ENCODE measurements at places on chromosomes 13 and 19.

DNA sequence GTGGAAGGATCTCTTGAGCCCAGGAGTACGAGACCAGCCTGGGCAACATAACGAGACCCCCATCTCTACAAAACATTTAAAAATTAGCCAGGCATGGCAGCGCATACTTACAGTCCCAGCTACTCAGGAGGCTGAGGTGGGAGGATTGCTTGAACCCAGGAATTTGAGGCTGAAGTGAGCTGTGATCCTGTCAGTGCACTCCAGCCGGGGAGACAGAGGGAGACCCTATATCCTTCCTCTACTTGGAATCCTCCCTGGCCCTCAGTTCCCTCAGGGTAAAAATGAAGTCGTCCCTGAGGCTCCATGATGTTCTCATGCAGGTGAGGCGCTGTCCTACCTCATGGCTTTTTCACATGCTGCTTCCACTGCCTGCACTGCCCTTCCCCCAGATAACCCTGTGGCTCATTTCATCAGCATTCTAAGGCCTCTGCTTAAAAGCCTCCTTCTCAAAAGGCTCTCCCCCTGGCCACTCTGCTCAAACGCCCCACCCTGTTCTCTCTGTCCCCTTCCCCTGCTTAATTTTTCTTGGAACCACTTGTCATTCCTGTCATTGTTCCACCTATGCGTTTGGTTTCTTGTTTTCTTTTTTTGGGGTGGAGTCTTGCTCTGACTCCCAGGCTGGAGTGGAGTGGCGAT, 19.2 kb downstream of the DNM2 start:
- no peak for DNase-seq

- DNase-seq: no peak
Observed at GRCh38 chr13:29108068-29108786, 288.1 kb downstream of the MTUS2 start.

- no peak for DNase-seq
Observed at GRCh38 chr19:710767-711166, 2.0 kb downstream of the PALM start.

GRCh38 chr13:102317593-102317992, 84.3 kb downstream of the FGF14 start:
- DNase-seq: no peak

- DNase-seq: no peak
Observed at GRCh38 chr13:25248071-25248470, 39.2 kb downstream of the MTMR6 start.

DNA sequence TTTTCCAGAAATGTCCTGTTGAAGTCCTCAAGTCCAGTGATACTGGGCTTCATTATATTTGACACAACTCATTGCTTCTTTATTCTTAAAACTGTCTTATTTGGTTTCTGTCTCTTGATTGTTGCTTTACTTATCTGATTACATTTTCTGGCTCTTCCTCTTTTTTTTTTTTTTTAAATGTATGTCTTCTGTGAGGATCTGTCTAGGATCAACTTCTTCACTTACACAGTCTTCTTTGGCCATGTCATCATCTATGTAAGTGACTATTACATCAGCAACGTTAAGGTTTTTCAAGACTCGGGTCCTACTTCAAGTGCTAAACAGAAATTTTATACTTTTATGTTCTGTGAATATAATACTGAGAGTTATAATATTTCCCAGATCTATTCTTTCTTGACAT, 162.1 kb downstream of the PDS5B start:
- DNase-seq: no peak

- no peak for DNase-seq
Observed at GRCh38 chr13:99507054-99507453, 5.8 kb downstream of the TM9SF2 start.

DNA sequence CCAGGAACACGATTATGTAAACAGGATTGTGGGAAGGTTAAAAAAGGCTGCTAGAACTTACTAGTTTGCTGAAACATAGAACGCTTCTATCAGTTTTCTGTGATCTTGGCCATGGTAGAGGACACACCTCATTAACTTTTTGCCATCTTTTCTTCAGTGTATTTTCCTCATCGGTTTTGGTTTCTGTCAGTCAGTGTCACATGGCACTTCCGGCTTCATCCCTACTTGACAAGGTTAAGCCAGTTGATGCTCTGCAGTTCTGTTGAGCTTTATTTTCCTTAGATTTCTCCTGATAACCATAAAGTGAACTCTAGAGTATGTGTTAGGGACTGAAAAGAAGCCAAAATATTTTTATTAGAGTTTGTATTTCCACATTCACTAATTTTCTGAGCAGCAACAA, 147.5 kb downstream of the NDFIP2 start:
- DNase-seq: no peak

GRCh38 chr13:101845245-101846020, 393.0 kb downstream of the ITGBL1 start:
- no peak for DNase-seq

- DNase-seq: no peak
Observed at GRCh38 chr19:3784607-3785450, 1.4 kb downstream of the MATK start.

DNA sequence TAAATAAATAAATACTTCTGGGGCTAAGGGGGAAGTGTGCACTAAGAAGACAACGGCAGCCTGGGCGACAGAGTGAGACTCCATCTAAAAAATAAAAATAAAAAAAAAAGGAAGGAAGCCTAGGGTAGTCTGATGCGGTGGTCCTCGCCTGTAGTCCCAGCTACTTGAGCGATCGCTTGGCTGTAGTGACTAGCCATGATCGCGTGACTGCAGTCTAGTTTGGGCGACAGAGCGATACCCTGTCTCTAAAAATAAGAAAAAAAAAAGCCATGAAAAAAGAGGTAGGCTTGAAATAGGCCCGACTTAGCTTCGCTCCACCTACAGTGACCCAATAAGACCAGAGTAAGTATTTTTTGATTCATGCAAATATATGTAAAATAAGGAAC, 661 bp upstream of the BABAM1 start:
- DNase-seq: no peak

DNA sequence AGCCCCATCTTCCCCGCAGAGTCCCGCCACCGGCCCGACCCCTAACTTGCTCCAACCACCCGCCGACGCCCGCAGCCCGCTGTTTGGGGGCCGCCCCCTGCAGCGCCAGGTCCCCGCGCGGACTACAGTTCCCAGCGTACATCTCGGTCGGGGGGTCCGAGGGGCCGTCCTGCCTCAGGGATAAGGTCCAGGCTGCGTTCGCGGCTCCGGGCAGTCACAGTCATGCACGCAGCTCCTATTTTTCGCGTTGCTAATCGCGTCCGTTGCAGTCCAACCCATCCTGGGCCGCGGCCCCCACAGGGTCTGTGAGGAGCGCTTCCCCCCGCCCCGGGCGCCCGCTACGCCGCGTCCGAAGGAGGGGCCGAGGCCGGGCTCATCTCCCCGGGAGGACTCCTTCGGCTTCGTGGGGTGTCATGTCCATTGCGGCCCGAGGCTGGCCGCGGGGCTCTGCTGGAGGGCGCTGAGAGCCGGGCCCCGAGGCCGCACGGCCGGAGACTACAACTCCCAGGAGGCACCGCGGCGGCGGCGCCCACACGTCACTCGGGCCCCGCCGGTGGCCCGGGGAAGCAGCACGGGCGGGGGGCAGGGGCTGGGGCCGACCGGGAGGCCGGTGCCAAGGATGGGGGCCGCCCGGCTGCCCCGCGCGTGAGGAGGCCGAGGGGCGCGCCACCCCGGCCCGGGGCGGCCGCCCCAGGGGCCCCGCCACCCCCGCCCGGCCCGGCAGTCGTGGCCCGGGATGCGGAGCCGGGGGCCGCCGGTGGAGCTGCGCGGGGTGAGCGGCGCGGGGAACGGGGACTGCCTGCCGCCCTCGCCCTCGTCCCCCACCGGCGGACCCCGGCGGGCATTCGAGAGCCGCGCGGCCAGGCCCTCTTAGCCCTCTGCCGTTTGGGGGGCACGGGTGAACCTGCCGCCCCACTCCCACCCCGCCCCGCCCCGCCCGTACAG, at the start of gene MAP3K10:
Gene MAP3K10, plus strand, starts transcription at position 536 of the 945 bp plus-strand sequence. CDS start 606 bp downstream, outside the sequence.
- DNase-seq: peak; percentile 69

DNA sequence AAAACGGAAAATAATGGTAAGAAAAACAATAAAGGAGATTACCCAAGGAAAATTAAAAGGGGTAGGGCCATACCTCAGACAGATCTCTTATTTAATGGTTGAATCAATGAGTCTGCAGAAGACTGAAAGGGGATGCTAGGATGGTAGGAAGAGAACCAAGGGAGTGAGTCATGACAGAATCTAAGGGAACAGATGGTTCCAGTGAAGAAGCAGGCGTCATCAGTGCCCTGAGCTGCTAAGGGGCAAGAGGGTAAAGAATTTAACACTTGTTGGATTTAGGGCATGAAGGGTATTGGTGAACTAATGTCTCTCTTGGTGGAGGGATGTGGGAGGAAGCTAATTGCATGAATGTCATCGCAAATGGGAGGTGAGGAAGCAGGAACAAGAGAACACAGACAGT, 329.2 kb upstream of the TSHZ3 start:
- DNase-seq: no peak

DNA sequence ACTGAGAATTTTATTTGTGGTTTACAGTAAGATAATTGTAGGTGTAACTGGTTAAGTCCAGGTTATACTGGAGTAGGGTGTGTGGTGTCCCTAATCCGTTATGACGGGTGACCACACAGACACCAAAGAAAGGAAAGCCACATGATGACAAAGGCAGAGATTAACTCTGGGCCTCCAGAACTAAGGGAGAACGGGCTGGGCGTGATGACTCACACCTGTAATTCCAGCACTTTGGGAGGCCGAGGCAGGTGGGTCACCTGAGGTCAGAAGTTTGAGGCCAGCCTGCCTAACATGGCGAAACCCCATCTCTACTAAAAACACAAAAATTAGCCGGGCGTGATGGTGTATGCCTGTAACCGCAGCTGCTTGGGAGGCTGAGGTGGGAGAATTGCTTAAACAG, 10.2 kb upstream of the FUT2 start:
- no peak for DNase-seq

DNA sequence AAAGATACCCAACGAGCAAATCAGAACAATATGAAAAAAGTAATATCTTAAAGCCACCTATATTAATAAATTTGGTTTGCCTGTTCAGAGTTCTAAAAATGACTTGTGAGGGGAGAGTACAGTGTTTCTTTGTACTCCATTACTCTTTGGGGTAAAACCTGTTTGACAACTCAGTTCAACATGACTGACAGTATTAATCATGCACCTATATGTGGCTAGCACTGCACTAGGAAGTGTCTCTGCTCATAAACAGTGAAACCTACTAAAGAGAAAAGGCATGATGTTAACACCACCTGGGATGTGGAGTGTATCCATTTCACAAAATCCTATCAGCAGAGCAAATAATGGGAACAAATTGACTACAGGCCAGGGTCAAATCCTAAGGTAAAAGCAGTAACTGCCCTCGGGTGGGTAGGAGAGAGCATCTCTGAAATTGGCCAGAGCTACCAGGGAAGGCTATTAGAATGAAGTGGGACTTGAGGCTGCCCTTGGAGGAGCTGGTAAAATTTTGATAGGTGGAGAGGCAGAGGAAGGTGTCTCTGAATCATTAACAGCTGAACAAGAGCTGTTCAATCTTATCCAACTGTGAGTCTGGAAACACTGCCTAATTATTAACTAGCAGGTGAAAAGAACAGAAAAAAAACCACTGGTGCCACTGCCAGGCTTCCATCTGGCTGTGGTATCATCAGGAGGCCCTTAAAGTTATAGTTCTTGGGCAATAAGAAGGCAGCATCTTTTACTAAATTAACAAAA, 365.1 kb downstream of the DNAJC15 start:
- DNase-seq: no peak

DNA sequence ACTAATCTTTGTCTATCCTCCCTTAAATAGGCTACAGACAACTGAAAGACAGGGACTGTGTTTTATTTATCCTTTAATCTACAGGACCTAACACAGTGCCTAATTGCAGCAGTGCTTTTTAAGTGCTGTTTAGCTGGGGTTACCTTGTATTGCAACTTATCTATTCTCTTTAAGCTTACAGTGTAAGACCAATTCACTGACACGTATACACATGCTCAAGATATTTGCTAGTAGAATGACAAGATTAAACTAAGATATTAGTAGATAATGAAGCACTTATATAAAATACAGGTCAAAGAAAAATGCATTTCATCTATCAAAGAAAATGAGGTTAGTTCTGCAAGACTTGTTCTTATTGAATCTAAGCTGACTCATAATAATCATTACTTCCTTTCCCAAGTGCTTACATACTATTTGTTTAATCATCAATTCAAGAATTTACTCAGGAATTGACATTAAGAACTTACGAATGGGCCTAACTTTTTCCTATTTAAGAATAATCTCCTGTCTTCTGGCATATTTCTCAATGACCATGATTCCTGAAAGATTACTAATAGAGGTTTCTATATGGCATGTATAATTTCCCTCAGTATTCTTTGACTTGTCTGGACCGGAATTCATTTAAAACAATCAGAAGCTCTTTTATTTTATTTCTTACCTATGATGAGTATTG, 75.8 kb upstream of the MAB21L1 start:
- no peak for DNase-seq

GRCh38 chr19:54030895-54031586, 32.7 kb downstream of the VSTM1 start:
- DNase-seq: no peak

DNA sequence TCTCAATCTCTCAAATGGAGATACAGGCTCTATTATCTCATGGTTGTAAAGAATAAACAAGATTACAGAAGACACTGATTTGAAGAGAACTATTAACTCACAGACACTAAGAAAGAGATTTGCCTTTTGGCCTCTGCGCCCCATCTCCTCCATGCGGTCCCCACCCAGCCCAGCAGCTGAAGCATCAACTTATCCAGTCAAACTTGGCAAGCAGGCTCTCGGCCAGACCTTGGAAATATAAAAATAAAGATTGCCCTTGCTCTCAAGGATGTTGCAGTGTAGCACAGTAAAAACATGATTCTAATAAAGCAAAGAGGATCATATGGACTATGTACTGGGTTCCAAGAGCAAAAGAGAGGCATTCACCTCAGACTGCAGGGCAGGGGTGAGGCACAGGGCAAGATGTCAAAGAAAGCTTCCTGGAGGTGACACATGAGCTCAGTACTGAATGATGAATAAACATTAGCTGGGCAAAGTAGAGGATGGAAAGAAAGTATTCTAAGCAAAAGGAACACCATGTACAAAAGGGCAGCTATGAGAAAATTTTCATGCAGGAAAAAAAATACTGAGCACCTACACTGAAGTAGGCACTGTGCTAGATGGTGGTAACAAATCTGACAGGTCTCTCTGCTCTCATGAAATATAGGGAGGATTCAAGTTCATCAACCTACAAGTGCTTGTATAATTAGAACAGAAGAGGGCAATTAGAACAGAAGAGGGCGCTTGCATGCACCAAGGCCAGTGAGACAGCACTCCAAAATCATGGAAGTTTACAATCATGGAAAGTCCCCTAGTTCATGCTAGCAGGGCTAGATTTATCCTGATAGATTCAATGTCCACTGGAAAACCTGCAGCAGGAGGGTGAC, 85.0 kb downstream of the SACS start:
- DNase-seq: no peak

DNA sequence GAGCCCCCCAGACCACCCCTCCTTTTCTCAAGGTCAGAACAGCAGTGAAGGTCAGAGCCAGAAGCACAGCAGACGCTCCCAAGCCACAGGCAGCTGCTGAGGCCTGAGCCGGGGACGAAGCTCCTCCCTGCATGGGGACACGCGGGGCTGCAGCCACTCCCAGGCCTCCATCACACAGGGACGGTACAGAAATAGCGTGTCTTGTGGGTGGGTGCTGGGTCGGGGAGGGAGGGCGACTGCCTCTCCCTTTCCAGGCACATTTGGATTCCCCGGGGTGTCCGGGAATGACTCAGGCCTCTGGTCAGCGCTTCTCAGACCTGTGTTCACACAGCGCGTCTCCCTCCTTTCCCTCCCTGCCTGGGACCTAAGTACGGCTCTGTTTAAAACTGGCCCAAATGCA, 33.2 kb downstream of the RASA3 start:
- DNase-seq: no peak

- peak; percentile 30 for DNase-seq
Observed at GRCh38 chr13:28805193-28805819, 14.8 kb upstream of the MTUS2 start.

- DNase-seq: no peak
Observed at GRCh38 chr13:27024074-27024461, 147.5 kb downstream of the USP12 start.
